GM18507 (cell line): ENCODE measurements at places on chromosomes 6 and 20.

- peak; percentile 85 for DNase-seq
Measured at GRCh38 chr20:57390604-57391438, at the start of gene RBM38. RBM38 (plus strand) TSS chr20:57391396; CDS start chr20:57391582, 186 bp downstream.

DNA sequence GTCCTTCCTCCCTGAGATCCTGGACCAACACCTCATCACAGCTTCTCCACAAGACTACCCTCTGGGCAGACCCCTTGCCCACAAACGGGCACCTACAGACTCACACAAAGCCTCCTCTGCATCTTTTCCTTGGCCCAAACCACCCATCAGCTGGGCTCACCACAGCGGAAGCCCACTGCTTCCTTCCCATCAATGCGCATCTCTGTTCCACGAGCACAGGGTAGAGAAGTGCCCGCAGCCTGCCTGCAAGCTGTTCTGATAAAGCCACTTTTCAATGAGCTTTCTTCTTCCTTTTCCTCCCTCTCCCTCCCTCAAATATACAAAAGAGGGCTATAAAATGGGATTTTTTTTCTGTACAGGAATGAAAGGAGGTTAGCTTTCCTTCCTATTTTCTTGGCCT, 111.2 kb downstream of the NFATC2 start:
- no peak for DNase-seq

DNA sequence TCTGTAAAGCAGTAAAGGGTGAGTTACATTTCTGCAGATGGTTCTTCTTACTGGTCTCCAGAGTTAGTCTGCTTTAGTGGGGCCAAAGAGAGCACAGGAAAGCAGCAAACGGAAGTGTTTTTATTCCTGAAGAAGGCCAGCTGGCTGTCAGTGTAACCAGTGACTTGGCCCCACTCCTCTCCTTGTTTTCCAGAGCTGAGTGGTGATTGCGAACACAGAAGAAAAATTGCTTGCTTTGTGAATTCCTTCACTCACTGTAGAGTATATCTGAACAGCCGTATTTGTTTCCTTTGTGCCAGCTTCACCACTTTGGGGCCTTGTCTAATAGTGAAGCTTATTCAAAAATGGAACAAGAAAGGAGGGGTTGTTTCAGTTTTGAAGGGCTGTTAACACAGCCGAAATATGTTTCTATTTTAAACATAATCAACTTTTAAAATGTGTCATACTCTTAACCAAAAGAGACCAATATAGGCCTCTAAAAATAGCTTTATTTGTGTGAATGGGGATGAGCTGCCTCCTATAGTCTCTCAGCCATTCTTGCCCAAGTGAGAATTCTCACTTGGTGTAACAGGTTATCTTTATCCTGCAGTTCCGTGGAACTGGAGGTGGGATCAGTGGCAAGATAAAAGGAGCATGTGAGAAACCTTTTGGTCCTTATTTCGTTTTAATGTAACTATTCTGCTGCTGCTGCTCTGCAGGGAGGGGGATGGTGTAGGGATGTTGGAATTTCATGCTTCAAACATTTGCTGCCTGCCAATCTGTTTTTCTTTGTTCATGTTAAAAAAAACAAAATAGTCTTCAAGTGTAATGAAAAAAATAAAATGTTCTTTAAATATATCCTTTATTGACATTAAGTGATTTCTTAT, 37.8 kb downstream of the ZC2HC1B start:
- DNase-seq: peak; percentile 20

DNA sequence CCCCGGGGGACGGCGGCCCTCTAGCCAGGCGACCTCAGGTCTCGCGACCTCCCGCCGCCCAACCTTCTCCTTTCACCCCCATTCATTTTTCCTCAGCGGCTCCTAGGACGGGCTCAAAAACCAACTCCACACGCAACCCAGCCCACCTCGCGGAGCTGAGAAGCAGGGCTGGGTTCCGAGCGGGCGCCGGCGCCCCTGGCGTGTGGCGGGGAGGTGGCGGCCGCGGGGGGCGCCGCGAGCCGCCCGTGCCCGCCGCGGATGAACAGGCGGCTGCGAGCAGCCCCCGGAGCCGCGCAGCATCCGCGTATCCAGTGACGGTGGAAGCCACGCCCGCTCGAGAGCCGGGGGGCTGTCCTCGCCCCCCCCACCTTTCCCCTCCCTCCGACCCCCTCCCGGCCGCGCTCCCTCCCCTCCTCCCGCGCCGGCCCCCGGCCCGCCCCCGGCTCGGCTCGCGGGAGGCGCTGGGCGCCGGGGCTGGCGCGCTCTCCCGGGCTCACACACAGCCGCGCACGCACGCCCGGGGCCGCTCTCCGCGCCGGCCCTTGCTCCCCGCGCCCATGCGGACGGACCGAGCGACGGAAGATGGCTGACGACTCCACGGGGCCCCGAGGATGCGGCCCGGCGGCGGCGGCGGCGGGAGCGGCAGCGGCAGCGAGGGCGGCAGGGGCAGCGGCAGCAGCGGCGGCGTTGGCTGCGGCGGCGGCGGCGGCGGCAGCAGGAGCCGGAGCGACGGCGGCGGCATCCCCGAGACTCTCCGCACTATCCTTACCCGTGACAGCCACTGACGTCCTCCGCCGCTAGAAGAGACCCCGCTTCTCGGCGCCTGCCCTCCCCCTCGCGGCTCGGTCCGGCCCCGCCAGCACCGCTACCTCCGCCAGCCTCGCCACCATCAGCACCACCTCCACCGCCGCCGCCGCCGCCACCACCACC, at the start of gene SOBP:
SOBP (plus strand) TSS at position 482 of the 930 bp plus-strand sequence. CDS start 500 bp downstream, outside the sequence.
- DNase-seq: peak; percentile 9

- DNase-seq: no peak
Measured at GRCh38 chr6:40286721-40287120, 300.4 kb downstream of the LRFN2 start.

- no peak for DNase-seq
Measured at GRCh38 chr6:44122801-44123200, 4.5 kb downstream of the MRPL14 start.

DNA sequence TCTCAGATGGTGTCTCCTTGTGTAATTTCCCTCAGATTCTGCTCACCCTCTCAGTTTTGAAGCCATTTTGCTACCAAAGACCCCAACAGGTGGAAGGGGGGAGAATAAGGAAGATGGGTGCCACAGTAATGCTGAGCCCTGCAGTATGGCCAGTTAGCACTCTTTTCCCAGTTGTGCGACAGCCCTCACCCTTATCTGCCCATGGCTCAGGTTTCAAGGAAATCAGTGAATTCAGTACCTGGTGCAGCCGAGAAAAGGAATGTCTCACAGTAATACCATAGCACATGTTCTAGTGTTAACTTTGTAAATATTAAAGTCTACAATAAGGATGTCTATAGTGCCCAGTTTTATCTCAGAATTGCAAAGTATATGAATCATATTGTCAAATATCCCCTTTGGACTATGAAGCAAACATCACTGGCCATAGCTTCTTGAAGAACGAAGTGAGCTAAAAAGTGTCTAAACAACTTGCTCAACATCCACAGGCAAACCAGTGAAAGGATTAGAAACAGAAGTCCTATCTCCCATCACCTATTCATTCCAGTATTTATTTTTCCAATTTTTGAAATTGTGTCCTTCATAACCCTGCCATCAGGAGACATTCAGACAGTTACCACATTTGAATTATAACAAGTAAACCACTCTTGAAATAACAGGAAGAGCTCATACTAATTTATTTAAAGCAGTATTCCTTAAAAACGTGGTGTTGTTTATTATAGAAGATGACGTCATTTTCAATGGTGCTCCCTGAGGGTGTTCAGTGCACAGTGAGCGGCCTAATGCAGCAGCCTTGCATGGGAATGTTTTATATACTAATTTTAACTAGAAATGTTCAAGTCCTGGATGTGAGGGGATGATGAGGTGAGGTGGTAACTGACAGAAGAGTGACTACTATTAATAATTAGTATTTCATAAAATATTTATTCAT, 366.2 kb downstream of the TFAP2A start:
- no peak for DNase-seq

DNA sequence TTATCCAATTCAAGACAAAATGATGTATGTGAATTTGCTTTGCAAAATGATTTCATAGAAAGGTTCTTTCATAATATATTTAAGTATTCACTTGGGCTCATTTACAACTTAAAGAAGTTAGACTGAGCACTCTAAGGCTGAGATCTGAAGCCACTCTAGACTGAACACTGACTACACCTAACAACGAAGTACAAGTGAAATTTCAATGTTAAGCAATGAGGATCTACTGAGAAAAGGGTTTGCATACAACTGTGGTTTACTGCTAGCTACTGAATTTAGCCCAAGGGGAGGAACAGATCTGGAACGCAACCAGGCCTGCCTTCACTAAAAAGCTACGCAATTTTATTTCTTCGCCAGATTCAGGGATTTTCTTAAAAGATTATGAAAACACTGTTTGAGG, 106.4 kb downstream of the MBOAT1 start:
- DNase-seq: no peak

- DNase-seq: no peak
Measured at GRCh38 chr6:106048336-106048735, 37.8 kb upstream of the PRDM1 start.

DNA sequence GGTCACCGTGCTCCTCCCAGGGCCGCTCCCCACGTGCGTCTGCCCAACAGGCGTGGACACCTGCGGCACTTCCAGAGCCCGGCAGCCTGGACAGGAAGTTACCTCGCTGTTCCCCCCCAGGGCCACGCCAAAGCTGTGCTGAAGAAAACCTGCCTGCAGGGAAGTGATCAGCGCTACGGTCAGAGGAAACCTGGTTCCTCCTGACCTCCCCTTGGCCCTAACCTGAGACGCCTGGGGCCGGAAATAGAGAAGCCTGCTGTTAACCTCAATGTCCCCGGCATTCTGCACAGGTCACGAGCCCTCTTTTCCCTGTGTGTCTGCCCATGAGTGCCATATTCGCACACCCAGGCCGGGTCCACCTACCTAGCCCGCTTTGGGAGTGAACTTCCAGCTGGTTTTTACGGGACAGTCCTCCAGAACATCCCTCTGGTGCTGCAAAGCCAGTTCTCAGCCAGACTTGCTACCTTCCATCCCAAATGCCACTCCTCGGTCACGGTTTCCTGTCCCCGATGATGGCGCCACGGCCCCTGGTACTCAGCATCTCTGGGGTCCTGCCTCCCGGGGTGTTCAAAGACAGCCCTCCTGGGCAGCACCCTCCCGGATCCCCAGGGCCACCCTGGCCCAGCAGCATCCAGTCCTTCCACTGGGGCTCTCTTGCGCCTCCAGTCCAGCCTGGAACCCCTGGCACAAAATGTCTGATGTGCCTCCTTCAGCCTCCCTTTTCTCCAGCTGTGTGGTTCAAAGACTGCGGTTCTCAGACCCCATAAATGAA, 12.0 kb upstream of the IRF4 start:
- no peak for DNase-seq

DNA sequence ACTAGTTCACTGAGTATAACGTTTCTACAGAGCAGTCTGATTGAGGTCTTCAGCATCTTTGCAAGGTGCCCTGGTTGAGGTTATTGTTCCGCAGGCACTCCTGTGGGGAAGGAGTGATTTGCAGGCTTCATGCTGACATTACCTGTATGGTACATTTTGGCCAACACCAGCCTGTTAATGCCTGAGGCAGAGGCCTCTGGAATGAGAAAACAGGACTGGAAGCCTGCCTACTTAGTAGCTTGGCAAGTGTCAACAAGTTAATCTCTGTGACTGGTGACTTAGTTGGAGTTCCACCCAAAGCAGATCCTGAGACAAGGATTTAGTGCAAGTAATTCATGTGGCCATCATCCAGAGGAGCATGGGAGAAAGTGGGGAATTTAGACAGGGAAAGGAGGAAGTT, 24.6 kb downstream of the MAS1 start:
- no peak for DNase-seq

- DNase-seq: no peak
Measured at GRCh38 chr6:152309648-152310047, 327.5 kb downstream of the SYNE1 start.

DNA sequence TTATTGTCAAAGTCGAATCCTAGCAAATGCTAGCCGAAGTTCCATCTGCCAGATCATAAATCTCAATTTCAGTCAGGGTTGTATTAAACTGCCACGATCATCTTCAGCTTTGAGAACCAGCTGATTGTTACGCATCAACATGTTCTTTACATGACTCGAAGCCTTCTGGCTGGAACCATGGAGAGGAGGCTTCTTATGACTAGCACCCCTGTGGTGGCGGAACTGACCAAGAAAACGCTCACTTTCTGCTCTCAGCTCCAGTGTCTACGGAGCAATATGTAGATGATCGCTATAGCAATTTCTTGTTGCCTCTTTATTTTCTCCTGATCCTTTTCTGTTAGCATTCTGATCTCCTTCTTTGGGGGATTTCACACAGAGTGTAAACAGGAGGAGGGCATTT, 479.4 kb upstream of the SLC35B3 start:
- no peak for DNase-seq

- no peak for DNase-seq
Measured at GRCh38 chr20:44357555-44358125, 2.1 kb downstream of the HNF4A start.

- no peak for DNase-seq
Measured at GRCh38 chr6:958488-958887, 265.5 kb upstream of the EXOC2 start.

- no peak for DNase-seq
Measured at GRCh38 chr20:62047666-62048345, 17.9 kb downstream of the TAF4 start.

- no peak for DNase-seq
Measured at GRCh38 chr6:43927532-43928210, 157.7 kb downstream of the VEGFA start.

- DNase-seq: peak; percentile 94
Measured at GRCh38 chr20:31723319-31724078, 831 bp upstream of the BCL2L1 start.

GRCh38 chr6:105606831-105607463, 204.1 kb upstream of the PREP start:
- DNase-seq: no peak

DNA sequence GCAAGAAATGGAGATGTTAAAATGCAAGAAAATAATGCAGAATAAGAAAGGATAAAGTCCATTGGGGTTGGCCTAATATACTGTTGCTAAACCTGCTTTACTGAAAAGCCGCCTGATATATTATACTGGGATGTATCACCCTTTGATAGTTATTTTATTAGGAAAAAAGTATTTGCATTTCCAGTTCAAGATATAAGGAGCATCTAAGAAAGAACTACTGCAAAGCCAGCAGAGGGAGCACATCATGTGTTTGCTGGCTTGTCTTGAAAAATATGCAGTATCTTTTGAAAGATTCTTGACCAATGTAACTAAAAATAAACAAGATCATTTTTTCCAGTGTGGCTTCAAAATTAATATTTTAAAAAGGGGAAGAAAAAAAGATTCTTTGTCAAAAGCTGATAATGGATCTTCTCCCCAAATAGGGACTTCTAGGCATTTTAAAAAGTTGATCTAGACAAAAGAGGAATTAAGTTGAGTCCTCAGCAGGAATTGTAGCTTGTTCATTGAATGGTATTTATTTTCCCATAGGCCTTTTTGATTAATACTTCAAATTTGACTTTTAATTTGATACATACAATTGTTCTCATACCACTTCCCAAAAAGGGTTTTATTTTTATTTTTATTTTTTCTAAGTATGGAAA, 214.9 kb downstream of the ZFAND3 start:
- DNase-seq: no peak

- no peak for DNase-seq
Measured at GRCh38 chr20:35257175-35257909, 20.6 kb downstream of the MMP24OS start.
